Frontal cortex (tissue), 4 donors: ENCODE measurements at places on chromosomes 12 and 14.

DNA sequence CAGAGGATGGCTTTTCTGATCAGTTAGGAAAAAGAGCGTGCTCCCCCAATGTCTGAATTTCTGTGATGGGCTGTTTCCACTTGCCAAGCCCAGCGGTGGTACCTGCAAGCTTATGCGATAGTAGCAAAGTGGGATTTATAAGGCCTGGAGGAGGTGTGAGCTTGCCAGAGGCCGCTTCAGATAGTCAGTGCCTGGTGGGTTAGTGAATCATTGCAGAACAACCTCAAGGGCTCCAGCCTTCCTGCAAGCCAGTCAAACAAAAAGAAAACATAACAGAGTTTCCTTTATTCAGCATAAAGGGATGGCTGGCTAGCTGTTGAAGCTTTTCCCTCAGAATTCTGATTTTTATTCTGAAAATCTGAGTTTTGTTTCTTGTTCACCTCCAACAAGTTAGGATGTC lies 7.6 kb upstream of the BMP4 start:
- DNase-seq, result no peak

DNA sequence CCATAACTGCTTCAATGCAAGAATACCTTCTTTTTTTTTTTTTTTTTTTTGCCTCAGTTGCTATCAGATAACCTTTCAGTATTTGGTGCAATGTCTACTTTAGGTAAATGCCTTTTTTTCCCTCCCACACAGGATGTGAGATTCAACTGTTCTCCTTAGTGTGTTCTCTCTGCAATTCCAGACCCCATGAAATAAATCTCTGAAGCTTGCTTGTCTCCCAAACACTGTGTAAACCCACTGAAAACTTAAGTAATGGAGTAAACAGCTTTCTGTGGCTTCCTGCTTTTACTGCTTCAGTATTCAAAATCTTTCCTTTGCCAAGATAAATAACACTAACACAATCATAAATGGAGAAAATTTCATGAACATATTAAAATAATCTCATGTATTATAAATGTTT lies 55.8 kb upstream of the CLEC14A start:
- DNase-seq, result no peak

GRCh38 chr14:35558680-35559079 lies 24.7 kb downstream of the INSM2 start:
- no peak for DNase-seq

- no peak for DNase-seq
Observed at GRCh38 chr12:8871068-8871467, 43.2 kb upstream of the PHC1 start.

DNA sequence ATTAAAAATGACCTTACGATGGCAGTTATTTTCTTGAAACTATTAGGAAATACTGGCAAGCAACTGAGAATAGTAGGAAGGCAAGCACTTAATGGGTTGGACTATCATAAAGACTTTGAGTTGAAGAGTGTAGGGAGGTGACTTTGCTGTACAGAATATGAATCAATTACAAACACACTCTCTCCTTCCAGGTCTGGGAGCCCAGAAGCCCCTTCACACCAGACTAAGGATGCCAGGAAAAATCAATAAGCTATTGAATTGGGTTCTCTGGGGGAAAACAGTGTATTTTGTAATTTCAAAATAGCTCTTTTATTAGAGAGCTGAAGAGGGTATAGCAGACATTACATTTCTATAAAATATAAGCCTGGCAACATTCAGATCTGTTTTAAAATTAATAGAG lies 736.4 kb downstream of the NOVA1 start:
- DNase-seq, result no peak

DNA sequence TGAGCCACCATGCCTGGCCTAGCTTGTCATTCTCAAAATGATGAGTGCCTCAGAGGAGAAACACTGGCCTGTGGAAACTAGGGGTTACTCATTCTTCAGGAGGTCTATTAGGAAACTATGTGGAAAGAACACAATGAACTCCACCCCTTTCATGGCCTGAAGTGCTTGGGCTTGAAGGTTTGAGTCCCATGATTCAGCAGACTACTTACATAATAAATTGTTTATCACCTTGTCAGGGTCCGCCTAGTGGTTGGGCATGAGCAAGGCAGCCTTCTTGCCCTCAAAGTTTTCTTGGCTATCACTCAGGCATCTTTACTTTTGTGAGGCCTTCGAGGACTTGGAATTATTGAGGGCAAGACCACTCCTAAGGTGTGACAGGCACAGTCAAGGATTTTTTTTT lies 251.2 kb downstream of the ACSS3 start:
- DNase-seq, result no peak

- no peak for DNase-seq
Observed at GRCh38 chr12:45098766-45099165, 47.9 kb upstream of the DBX2 start.

- no peak for DNase-seq
Observed at GRCh38 chr12:60191676-60192359, 596.0 kb downstream of the SLC16A7 start.

DNA sequence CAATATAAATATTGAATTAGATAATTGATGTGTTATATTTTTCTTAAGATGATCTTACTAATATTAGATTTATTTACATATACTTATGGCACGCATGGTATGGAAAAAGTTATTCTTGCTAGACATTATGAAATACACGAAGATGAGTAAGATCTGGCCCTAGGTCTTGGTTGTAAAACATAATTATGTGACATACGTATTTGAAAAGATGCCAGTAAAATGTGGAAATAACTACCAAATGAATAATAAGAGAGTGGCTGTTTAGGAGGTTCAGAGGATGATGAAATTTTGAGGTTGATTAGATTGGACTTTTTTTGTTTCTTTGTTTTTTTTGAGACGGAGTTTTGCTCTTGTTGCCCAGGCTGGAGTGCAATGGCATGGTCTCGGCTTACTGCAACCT lies 41.3 kb downstream of the FANCM start:
- no peak for DNase-seq

GRCh38 chr12:71760471-71760870 lies 5.8 kb downstream of the RAB21 start:
- DNase-seq, result no peak

DNA sequence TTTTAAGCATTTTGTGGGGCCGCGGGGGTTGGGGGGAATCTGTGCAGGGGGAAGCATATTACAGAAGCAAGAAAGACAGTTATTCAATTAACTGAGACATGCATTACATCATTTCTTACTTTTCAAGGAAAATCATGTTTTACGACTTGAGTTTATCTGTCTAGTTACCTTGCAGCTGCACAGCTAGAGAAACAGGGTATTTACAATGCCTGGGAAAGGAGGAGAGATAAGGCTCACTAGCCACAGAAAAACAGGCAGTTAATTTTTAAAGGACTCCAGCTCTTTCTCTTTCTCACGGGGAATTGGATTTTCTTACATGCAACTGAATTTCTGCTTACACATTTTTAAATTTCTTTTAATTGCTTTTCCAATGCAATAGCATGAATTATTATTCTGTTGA lies 22.2 kb downstream of the FCF1 start:
- DNase-seq, result no peak

- no peak for DNase-seq
Observed at GRCh38 chr12:57661376-57661775, 28.4 kb upstream of the B4GALNT1 start.

DNA sequence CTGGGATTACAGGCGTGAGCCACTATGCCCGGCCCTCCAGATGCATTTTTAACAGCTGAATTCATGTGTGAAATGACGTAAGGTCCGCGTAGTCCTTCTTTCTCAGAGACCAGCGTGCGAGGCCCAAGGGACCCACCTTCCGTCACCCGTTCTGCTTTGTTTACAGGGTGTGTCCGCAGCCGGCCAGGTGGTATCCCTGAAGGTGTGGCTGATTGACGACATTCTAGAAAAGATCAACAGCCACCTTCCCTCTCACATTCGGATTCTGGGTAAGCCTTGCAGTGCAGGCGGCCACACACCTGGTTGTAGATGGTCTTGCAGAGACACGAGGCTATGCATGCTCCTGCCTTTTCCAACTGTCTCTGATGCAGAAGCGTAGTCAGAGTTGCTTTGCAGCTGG lies 9.9 kb downstream of the PUS1 start:
- DNase-seq, result no peak

- no peak for DNase-seq
Observed at GRCh38 chr12:46702581-46703344, 123.0 kb downstream of the SLC38A4 start.

- peak; percentile 69 for DNase-seq
Observed at GRCh38 chr14:77032844-77033621, 4.5 kb upstream of the IRF2BPL start.

- no peak for DNase-seq
Observed at GRCh38 chr14:81303258-81303935, 82.6 kb upstream of the GTF2A1 start.

GRCh38 chr12:114729731-114730130 lies 45.8 kb upstream of the TBX3 start:
- DNase-seq, result no peak

DNA sequence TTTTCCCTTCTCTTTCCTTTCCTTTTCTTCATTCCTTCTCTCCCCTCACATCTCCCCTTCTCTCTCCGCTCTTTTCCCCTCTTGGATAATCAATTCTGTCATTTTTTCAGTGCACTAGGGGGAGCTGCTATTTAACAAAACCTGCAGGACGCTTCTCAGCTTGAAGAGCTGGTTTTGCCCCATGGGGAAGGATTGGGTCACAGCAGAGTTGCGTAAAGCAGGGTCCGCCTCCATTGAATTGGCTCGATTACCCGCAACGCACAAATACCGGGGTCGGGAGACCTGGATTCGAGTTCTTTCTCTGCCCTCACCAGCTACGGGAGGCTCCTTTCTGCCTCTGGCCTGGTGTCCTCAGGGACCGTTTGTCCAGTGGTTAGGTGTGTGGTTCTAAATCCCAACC lies 42.1 kb upstream of the CHGA start:
- peak; percentile 18 for DNase-seq

DNA sequence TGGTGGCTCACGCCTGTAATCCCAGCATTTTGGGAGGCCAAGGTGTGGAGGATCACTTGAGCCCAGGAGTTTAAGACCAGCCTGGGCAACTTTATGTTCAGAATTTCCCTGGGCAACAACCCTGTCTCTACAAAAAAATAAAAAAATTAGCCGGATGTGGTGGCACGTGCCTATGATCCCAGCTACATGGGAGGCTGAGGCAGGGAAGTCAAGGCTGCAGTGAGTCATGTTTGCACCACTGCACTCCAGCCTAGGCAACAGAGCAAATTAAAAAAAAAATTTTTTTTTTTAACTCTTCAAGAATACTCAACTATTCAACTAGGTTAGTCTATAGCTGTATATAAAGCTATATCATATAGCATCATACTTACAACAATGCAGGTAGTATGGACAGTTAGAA lies 113.0 kb downstream of the RALGAPA1 start:
- DNase-seq, result no peak

DNA sequence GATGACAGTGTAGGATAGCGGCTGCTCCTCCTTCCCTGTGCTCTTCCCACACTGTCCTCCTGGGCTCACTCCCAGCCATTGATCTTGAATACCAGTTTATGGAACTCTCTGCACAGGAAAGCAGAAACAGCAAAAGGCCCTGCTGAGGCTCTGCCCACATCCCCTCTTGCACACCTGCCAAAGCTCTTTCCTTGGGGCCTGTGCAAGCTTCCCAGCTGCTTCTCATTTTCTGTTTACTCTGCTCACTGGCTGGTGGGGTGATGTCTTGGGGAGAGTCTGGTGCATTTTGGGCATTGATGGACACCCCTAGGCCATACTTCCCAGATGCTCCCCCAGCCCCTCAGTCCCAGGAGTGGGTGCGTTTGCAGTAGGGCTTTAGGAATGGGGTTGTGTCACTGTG lies 361.8 kb downstream of the TMEM121 start:
- no peak for DNase-seq

- DNase-seq, result no peak
Observed at GRCh38 chr14:74515891-74516412, 22.4 kb downstream of the ISCA2 start.

GRCh38 chr12:51677284-51677968 lies 86.4 kb downstream of the SCN8A start:
- no peak for DNase-seq

DNA sequence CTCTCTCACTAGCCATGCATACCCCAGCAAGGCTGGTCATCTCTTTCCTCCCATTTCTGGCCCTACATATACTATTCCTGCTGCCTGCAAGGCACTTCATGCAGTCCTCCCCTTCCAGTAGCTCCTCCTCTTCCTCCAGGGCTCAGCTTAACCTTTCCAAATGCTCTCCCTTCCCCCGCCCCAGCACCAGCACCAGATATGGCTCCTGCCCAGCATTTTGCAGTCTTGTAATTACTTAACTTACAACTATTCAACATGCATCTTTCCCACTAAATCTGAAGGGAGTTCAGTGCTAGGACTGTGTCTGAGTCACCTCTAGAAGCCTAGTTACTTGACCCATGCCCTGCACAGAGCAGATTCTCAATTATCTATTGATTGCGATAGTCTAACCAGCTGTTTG lies 1.8 kb upstream of the FBXO21 start:
- DNase-seq, result no peak

DNA sequence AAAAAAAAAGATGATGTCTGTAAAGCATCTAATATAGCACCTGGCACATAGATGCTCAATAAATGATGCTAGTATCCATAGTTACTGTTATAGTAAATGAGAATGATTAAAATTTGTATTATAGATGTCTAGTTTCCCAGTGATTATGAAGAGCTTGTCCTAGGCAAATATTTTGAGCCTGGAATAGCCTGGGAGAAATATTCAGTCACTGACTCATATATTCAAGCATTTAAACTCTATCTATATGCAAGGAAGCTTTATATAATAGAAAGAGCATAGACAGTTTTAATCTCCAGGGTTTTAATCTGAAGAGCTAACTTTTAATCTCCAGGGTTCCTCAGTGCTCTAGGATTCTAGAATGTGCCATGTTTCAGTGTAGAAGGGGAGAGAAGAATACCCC lies 91.5 kb upstream of the VASH1 start:
- DNase-seq, result no peak

GRCh38 chr12:105659355-105660075 lies 329.0 kb downstream of the C12orf75 start:
- DNase-seq, result no peak
